ENCODE measurements at places on chromosomes 6 and 20.

GRCh38 chr20:57781901-57782300 lies 72.1 kb upstream of the PMEPA1 start:
- no peak for DNase-seq

- DNase-seq: no peak
Observed at GRCh38 chr20:59246691-59247400, 53.6 kb upstream of the EDN3 start.

DNA sequence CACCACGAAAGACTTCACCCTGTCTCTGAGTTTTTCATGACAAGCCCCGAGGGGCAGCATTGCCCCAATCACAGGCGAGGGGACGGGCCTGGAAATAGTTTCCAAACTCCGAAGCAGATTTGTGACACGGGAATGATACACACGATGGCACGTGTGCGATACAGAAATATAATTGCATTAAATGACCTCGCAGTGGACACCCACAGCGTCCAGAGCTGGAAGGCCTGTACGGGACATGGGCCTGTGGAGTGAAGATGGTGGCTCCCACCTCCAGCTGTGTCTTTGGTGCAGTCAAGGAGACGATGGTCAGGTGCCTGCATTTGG lies 43.0 kb downstream of the PMEPA1 start:
- no peak for DNase-seq

DNA sequence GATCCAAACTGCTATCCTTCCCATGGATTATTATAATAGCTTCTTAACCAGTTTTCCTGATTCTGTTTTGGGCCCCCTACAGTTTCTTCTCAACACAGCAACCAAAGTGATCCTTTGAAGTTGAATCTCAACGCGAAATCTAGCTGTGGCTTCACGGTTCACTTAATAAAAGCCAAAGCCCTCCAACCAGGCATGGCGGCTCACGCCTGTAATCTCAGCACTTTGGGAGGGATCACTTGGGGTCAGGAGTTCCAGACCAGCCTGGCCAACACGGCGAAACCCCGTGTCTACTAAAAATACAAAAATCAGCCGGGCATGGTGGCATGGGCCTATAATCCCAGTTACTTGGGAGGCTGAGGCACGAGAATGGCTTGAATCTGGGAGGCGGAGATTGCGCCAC lies 3.3 kb downstream of the RMND1 start:
- no peak for DNase-seq

- DNase-seq: no peak
Observed at GRCh38 chr6:34560366-34561226, 4.5 kb upstream of the SPDEF start.

DNA sequence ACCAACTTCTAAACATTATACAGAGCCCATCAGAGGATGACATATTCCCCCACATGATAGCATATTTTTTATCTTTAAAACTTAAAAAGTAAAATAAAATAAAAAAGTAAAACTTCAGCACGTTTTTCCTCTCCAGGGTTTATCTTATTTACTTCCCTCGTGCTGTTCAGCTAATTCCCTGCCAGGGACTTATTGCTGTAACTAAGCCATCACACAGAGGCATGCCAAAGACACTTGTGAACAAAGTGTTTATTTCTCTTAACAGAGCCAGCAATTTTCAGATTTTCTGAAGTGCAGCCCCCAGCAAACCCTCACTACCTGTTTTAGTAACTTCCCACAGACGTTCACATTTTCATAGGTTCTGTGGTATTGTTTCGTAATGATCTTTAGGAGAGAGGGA lies 293.8 kb downstream of the ZNF217 start:
- no peak for DNase-seq

GRCh38 chr6:43070028-43070632 lies 6.0 kb upstream of the PTK7 start:
- DNase-seq: no peak
